ENCODE measurements at places on chromosomes 2 and 18. TPM values are rescaled to one million over a fixed set of nuclear protein-coding genes. Genes with fewer than 3 reads are reported as not detected.

THUMPD2 gene
- total RNA-seq, result 6.7 TPM

CFAP210 gene
- total RNA-seq, result not detected

ZBTB7C gene
- total RNA-seq, result not detected

NCKAP5 gene
- total RNA-seq, result 0.79 TPM

EPAS1 gene
- 489 TPM for total RNA-seq

ANKRD30BL gene
- not detected for total RNA-seq

CDKL4 gene
- 0.54 TPM for total RNA-seq

MFSD2B gene
- total RNA-seq, result not detected

POU3F3 gene
- not detected for total RNA-seq

MEP1B gene
- total RNA-seq, result 0.11 TPM

RAB6C gene
- total RNA-seq, result 1.2 TPM

IGFBP5 gene
- total RNA-seq, result 3.0 TPM

TMBIM1 gene
- total RNA-seq, result 283 TPM

DARS1 gene
- 95.8 TPM for total RNA-seq

ATRAID gene
- 201 TPM for total RNA-seq

REG1A gene
- not detected for total RNA-seq

SLC9A2 gene
- total RNA-seq, result under 0.01 TPM

GKN1 gene
- total RNA-seq, result not detected

AKAIN1 gene
- total RNA-seq, result not detected

LDLRAD4 gene
- under 0.01 TPM for total RNA-seq

C1D gene
- total RNA-seq, result 11.8 TPM

THSD7B gene
- total RNA-seq, result under 0.01 TPM

UBE2F gene
- 17.3 TPM for total RNA-seq

ADD2 gene
- not detected for total RNA-seq

ASPRV1 gene
- 0.33 TPM for total RNA-seq

CHPF gene
- 392 TPM for total RNA-seq

EML6 gene
- total RNA-seq, result 0.79 TPM

DAW1 gene
- total RNA-seq, result 17.2 TPM

DPYSL5 gene
- not detected for total RNA-seq

OTX1 gene
- not detected for total RNA-seq

CCNYL1 gene
- 9.0 TPM for total RNA-seq
